Esophagus mucosa (tissue), 1 donor: ENCODE measurements at places on chromosomes 2 and 18. TPM values are rescaled to one million over a fixed set of nuclear protein-coding genes. Genes with fewer than 3 reads are reported as not detected.

GRCh38 chr2:69387770-69388481 is 899 bp upstream of the GFPT1 start:
- peak; percentile 12 for ATAC-seq

- no peak for ATAC-seq
Observed at GRCh38 chr18:49030692-49031443, 80.1 kb upstream of the SMAD7 start.

The GNAL gene
- total RNA-seq: 8.8 TPM

GRCh38 chr2:51265539-51265938 is 233.6 kb upstream of the NRXN1 start:
- ATAC-seq: no peak

- ATAC-seq: no peak
Observed at GRCh38 chr18:28127228-28127627, 49.7 kb downstream of the CDH2 start.

The PROM2 gene
- total RNA-seq: 100 TPM

The RAD51AP2 gene
- total RNA-seq: 0.16 TPM

DNA sequence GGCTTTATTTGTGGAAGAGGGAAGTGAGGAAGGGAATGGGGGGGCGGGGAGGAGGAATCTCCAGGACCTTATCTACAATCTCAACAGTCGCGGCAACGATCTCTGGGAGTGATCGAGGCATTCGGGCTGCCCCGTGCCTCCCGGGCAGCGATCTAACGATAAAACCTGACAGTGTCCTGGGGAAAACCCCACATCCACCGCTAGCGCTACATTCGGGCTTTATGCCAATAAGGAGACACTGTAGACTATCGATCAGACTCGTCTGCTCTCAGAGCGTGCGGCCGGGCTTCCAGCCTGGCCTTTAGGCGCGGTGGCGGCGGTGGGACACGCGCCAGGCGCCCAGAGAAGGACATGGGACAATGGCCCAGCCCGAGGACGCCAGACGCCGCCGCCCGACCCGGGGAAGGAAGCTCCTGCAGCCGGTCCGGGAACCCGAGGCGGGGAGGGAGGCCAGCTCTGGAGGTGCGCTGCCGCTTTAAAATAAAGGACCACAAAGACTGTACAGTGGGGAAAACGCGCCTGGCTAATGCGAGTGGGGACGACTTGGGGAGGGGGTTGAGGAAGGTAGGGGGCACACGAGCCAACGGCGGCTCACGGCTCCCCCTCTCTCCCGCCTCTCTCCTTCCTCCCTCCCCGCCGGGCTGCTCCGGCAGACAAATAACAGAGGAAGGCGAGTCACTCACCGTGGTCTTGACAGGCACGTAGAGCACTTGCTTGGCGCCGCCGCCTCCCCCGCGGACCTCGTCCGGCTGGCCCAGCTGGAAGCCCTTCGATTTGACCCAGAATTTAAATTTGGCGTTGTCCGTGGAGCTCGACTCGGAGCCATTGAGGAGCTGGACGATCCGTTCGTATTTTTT is 2.2 kb downstream of the NOL4 start:
- no peak for ATAC-seq

GRCh38 chr2:114709936-114710850 is 267.8 kb downstream of the DPP10 start:
- no peak for ATAC-seq

The MC5R gene
- total RNA-seq: 0.28 TPM

The VWC2L gene
- total RNA-seq: not detected

- ATAC-seq: peak; percentile 95
Observed at GRCh38 chr2:118386641-118387302, 298.5 kb downstream of the INSIG2 start.

- ATAC-seq: no peak
Observed at GRCh38 chr2:187710791-187711521, 156.7 kb upstream of the TFPI start.

- ATAC-seq: peak; percentile 74
Observed at GRCh38 chr2:69554981-69555380, 88.6 kb downstream of the AAK1 start.

The UGT1A7 gene
- total RNA-seq: 13.9 TPM

DNA sequence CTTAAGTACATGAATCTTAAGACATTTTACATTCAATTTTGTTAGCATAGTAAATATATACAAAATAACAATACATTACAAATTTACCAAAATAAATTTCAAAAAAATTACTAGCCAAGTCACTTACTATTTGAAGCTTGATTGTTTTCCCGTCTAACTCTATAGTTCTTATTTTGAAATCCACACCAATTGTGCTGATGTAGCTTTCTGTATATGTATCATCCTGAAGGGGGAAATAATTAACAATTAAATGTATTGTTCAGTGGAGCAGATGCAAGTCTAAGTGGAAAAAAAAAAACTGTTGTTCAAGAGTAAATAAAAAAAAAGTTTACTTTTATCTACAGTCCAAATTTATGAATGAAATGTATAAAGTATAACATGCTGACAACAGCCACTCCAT is 32.1 kb downstream of the RAB1A start:
- no peak for ATAC-seq

- ATAC-seq: peak; percentile 33
Observed at GRCh38 chr2:208359632-208359986, 47.0 kb upstream of the PTH2R start.

- ATAC-seq: no peak
Observed at GRCh38 chr2:171004363-171004762, 75.3 kb downstream of the GORASP2 start.

- no peak for ATAC-seq
Observed at GRCh38 chr2:162369551-162369950, 25.6 kb downstream of the GCA start.

GRCh38 chr2:25558262-25558661 is 115.1 kb downstream of the DTNB start:
- no peak for ATAC-seq

DNA sequence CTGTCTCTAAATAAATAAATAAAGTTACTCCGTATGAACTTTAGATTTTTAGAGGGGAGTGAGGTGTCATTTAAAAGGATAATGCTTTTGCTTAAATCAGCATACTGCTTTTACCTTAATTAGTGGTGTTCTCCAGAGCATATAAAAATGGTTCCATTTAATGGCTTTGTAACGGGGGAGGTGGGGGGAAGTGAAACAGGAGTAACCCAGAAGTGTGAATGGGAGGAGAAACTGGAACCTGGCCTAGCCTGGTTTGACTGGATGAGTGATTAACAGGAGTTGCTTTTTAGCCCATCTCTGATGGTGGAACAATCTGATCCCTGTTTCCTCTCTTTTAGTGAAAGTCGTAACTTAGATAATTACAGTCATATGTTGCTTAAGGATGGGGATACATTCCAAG is 1.6 kb downstream of the CNDP2 start:
- ATAC-seq: no peak

The CD8A gene
- 0.44 TPM for total RNA-seq

The NDC80 gene
- 9.7 TPM for total RNA-seq
